NCI-H524 treated with DMSO at 0.1 percent for 48 hours (cell line): ENCODE measurements at places on chromosomes 6 and 20.

DNA sequence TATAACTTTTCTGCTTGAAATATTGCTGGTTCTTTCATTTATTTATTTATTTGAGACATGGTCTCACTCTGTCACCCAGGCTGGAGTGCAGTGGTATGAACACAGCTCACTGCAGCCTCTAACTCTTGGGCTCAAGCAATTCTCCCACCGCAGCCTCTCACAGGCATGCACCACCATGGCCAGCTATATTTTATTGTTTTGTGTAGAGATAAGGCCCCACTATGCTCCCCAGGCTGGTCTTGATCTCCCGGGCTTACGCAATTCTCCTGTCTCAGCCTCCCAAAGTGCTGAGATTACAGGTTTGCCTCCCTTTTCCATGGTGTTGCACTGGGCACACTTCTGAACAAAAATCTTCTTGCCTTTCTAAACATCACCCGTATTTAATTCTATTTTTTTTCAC is 39.1 kb upstream of the RNGTT start:
- DNase-seq: no peak

DNA sequence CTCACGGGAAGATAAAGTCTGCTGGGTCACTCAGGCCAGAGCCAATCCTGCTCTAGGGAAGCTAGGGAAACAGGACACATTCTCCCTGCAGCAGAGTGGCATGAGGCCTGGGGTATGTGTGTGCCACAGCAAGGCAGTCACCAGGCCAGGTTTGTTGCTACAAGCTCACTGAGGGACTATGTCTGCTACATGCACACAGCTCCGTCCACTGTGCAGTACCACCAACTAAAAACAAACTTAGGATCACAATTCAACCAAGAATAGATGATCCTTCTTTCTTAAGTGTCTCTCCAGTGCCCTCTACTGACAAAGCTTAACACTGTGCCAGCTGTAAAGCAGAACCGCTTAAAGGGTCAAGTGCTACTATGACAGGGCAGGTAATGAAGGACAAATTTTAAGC is 192.5 kb downstream of the PTPRK start:
- peak; percentile 39 for DNase-seq

DNA sequence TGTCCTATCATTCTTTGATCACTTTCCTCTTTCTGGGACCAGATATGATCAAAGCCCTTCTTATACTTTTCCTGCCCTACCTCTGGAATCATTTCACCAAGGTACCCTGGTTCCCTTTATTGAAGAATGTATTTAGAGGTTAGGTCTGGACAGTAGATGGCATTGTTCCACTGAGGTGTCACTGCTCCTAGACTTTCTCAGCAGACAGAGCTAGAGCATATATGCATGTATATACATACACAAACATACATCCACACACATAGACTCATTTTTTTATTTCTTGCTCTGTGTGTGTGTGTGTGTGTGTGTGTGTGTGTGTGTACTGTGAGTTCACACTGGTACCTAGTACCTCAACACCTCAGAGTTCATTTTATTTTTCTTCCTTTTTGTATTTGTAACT is 40.9 kb downstream of the PTPRA start:
- no peak for DNase-seq

- DNase-seq: no peak
These were observed 381.2 kb downstream of the C6orf118 start for GRCh38 chr6:164928057-164928727.

DNA sequence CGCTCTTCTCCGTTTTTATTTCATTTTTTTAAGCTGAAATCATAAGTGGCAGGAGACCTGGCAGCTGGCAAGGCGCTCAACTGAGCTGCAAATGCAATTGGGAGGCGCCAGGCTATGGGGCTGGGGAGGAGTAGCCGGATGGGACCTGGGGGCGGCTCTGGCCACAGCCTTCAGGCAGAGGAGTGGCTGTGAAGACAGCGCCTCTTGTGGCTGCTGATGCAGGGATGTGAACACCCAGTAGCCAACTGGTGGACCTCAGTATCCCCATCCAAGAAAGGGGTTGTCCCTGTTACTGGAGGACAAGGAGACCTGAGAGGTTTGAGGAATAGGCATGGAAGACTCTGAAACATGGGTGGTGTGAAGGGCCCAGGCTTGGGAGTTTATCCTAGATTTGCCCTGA is 12.6 kb downstream of the KCNK17 start:
- DNase-seq: no peak

DNA sequence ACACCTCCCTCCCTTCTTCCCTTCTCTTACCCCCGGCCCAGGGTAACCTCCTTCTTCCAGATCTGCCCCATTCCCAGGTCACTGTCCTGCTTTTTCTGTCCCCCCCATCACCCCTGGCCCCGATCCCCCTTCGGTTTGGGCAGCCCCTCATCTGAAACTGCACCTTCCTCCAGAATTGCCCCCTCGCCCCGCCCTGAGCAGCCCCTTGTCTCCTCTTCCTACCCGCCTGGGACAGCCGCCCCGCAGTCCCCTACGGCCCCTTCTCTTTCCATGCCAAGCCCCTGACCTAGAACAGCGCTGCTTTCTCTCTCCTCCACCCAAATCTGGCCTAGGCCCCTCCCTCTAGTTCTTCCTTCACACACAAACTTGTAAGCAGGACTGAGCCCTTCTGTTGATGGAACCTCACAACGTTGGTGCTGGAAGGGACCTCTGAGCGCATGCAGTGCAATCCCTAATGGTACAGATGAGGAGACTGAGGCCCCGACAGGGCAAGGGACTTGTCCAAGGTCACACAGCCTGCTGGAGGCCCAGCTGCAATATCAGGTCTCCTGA is 630 bp downstream of the PPP2R5D start:
- DNase-seq: no peak

GRCh38 chr6:82917346-82918064 is 148.1 kb downstream of the UBE3D start:
- no peak for DNase-seq

DNA sequence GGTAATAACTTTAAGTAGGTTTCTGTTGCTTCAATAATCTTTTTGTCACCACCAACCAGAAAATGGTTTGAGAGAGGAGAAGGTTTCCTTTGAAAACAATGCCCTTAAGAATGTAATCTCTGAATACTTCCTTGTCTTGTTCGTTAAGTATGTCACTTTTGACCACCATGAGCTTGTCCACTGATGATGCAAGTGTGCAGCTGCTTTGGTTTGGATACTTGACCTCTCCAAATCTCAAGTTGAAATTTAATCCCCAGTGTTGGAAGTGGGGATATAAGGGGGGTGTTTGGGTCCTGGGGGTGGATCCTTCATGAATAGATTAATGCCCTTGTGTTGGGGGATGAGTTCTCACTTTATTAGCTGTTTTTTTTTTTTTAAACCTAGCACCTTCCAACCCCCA is 985.4 kb downstream of the EPHA7 start:
- DNase-seq: no peak

- no peak for DNase-seq
These were observed 3.8 kb downstream of the GID8 start for GRCh38 chr20:62941792-62942191.

DNA sequence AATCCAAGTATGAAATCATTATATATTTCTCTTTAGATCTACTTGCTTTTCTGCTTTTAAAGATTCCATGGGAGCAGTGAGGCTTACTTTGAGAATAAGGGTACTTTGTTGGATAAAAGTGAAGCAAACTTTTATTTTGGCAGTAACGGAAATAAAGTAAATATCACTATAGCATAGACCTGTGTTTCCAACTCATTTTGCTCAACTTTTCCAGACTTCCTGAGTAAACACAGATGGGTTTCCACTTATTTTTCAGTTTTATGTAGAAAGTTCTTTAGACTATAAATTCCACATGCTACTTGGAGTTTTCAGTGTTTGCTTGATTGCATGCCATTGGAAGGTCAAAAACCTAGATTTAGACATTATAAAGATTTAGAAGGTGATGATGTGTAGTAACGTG is 6.2 kb downstream of the STX16 start:
- no peak for DNase-seq

GRCh38 chr6:116536216-116536621 is 9.3 kb downstream of the TRAPPC3L start:
- DNase-seq: no peak

GRCh38 chr6:110063594-110064263 is 85.6 kb downstream of the GPR6 start:
- DNase-seq: no peak

DNA sequence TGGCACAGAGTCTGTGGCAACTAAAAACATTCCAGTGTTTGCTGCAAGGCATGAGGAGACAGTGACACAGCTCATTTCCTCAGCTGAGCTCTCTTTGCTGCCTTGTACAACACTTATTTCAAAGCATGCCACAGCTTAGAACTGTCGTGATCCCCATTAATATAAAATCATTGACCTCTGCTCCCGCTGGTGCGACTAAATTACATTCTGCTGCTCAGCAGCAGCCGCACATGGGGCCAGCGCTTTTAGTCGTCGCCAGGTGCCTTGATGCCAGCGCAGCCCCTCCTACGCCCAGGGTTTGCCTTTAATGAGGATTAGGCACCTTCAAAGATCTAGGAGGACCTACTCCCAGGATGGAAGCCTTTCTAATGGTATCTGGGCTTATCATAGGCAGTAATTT is 717.9 kb upstream of the POU3F2 start:
- DNase-seq: no peak

DNA sequence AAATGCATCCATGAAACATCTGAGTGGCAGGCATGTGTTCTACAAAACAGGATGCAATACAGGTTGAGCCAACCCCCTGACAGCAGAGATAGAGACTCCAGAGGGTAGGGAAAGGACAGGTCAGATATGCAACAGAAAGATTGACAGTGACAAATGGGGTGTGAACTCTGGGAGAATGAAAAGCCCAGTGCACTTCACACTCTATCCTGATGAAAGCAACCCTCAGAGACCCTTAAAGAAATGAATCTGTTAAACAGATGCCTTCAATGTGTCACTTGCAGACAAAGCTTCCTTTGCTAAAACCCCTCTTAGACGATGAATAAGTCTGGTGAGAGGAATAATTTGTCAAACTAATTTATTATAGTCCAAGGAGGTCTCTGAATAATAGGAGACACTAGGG is 89.9 kb downstream of the RFPL4B start:
- DNase-seq: no peak

GRCh38 chr6:140561701-140562100 is 1187.3 kb upstream of the CITED2 start:
- DNase-seq: no peak

DNA sequence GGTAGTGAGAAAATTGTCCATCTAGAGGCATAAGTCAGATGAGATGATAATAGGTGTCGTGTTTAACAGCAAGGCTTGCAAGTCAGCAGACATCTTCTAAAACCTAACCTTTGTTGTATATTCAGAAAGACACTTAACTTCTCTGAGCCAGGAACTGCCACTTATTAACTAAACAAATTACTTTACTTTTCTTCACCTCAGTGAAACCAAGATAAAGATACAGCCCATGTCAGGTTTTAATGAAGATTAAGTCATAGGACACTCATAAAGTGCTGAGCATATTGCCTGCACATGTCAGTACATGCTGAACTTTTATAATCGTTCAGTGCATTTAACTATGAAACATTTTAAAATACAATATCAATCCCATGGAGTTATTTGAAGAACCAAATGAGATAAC is 286.8 kb downstream of the NKAIN2 start:
- DNase-seq: no peak

DNA sequence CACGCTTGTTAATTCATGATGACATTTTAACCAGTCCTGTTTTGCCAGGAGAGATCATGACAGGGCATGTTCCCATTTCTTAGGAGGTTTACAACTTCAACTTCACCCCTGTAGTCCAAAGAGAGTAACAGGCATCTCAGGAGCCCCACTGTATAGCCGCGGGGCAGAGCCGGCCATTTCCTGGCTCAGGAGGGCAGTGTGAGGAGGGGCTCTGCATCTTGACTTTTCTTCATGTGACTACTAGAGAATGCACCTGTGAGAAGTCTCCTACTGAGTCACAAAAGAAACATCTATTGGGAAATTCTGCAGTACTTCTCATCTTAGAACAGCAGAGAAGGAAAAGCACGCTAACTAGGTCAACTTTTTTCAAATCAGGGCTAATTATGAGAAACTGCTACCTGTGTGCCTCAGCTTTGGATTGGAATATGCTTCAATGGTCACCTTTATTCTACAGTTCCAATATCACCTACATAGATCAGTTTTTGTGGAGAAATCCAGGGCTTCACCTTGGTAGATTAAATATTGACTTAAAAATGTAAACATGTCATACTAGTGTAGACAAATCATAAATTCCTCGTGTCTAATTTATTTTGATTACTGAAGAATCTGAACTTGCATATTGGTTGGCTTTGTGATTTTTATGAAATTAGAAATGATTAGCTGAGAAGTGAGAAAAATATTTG is 28.6 kb upstream of the SIM1 start:
- DNase-seq: no peak

DNA sequence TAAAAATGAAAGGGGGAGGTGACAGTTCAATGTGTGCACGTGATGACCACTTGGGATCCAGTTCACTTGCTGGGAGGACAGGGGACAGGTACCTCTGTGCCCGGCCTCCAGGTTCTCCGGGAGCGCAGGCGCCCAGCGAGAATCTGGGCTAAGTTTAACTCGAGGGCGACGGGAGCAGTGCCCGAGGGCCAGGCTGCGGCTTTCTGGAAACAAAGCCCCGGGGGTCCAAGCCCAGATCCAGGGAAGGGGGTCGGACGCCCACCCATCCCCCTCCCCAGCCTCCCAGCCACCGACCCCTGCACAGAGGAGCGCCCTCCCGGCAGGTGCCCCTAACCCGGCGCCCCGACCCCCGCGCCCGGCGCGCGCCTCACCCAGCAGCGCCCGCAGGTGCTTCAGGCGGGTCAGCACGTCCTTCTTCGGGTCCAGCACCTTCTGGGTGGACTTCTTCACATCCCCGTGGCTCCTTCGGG is 405 bp downstream of the RALGAPA2 start:
- DNase-seq: no peak

- DNase-seq: no peak
These were observed 44.2 kb downstream of the PHACTR3 start for GRCh38 chr20:59648466-59649070.

- DNase-seq: no peak
These were observed 106.8 kb downstream of the COL19A1 start for GRCh38 chr6:69973138-69973537.

DNA sequence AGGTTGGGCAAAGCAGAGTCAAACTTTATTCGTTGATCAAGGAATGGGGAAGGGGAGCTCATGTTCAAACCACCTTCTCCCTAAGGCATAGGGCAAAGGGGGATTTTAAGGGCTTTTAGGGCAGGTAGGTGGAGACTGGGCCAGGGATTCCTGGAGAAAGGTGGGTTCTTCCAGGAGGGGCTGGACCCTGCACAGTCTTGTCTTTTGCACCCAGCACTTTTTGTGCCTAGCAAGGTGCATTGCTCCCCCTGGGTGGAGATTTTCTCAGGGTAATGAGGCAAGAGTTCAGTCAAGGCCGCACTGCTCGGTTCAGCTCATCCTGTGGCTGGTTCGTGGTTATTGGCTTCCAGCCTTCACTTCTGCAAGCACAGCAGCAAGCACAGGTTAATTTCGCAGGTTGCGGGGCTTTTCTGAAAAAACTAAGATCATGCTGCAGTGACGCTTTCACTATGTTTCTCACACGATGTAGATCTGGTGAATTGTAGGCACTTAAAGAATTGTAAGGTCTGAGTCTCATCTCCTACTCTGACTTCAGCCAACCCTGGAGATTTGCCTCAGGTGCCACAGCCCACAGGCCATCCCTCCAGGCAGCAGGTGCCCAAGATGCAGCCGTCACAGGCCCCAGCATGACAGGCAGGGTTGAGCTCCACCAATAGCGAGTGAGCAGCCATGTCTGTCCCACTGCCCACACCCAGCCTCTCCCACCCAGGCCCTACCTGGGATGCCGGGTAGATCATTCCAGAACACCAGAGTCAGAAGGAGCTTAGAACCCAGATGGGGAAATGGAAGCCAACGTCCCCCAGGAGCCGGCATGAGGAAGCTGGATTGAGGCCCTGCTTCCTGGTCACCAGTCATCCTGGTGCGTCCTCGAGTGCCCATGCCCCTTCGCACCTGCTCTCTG is 37.1 kb downstream of the SUN5 start:
- DNase-seq: no peak

- peak; percentile 60 for DNase-seq
These were observed 109.1 kb downstream of the LY86 start for GRCh38 chr6:6697620-6698019.
